Hematopoietic multipotent progenitor cell treated with erythropoietin and hydrocortisone succinate and interleukin-3 and kit ligand, for 6 days (in vitro differentiated cells): ENCODE measurements at places on chromosomes 2 and 18.

DNA sequence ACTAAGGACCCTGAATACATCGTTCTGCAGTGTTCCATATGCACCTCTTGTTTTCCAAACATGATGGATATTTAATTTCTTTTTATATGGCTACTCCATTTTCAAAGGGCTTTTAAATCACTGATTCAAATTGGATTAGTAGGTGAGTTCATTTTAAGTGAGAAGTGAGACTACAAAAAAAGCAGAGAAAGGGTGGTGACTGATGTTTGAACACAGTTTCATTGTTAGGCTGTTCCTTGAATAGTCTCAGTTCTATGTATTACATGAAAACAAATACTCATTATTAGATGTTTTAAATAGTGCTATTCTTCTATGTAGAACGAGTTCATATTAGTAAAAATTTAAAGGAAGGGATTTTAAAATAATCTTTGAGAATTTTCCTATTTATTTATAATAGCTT lies 72.7 kb upstream of the STON1 start:
- no peak for DNase-seq

DNA sequence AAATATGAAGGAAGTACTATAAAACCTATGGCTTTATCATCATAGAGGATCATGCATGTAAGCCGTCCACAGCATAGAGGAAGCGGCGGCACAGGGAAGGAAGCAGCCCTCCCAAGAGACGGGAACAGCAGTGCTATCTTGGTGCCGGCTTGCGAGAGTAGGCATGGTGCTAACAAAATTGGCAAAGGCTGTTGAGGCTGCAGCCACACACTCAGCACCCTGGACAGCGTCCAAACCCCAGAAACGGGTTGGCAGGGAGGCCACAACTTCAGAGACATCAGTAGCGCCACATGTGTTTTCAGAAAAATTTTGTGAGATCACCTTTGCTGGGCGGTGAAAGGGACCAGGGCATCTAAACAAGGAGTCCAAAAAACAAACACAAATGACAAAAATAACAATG lies 37.7 kb downstream of the NETO1 start:
- DNase-seq: peak; percentile 40

- DNase-seq: no peak
Measured at GRCh38 chr18:79864006-79864725, 66.4 kb downstream of the KCNG2 start.

GRCh38 chr2:171412571-171413175 lies 21.1 kb downstream of the METTL8 start:
- no peak for DNase-seq

DNA sequence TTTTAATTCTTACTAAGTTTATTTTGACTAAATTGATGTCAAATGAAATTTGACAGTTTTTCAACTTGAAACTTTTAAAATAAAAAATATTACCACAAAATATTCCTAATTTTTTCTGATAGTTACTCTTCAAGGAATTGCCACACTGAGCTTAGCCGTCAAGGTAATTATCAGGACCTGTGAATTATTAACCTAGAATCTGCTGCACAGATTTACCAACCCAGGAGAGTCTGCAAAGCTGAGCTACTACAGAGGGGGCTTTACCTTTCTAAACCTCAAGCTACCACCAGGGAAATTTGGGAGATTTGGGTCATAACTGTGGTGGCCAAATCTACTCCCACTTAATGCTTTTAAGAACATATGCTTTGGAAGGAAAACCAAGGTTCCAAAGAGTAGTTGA lies 324.6 kb downstream of the CCDC178 start:
- DNase-seq: no peak

- peak; percentile 43 for DNase-seq
Measured at GRCh38 chr2:174682007-174682577, 82.2 kb downstream of the CHRNA1 start.

GRCh38 chr2:222960126-222960525 lies 91.9 kb upstream of the KCNE4 start:
- no peak for DNase-seq

DNA sequence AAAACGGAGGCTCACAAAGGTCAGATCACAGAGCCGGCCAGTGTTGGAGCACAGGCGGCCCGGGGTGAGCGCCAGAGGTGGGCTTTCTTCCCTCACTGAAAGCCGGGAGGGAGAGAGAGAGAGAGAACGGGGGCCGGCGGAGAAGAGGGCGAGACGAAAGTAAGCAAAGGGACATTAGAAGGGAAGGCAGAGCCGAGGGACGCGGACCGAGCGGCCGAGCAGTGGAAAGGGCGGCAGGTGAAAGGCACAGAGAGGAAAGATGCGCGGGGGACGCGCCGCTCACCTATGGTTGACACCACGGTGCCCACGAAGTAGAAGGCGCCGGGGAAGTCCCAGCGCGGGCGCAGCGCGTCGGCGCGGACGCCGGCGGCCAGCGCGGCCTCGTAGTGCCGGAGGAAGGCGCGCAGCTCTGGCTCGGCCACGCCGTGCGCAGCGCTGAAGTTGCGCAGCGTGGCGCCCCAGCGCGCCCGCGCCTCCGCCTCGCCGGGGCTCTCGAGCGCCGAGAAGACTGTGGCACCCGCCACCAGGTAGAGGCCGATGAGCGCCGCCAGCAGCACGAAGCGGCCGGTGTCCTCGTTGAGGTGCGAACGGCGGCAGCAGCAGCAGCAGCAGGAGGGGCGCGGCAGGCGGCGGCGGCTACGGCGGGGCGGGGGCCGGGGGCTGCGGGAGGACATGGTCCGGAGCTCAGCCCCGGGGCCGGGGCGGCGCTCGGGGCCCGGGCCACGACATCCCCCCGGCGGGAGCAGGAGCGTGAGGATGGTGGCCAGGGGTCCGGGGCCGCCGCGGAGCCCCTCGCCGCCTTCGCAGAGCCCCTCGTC lies 166.9 kb downstream of the MSH2 start:
- DNase-seq: no peak

DNA sequence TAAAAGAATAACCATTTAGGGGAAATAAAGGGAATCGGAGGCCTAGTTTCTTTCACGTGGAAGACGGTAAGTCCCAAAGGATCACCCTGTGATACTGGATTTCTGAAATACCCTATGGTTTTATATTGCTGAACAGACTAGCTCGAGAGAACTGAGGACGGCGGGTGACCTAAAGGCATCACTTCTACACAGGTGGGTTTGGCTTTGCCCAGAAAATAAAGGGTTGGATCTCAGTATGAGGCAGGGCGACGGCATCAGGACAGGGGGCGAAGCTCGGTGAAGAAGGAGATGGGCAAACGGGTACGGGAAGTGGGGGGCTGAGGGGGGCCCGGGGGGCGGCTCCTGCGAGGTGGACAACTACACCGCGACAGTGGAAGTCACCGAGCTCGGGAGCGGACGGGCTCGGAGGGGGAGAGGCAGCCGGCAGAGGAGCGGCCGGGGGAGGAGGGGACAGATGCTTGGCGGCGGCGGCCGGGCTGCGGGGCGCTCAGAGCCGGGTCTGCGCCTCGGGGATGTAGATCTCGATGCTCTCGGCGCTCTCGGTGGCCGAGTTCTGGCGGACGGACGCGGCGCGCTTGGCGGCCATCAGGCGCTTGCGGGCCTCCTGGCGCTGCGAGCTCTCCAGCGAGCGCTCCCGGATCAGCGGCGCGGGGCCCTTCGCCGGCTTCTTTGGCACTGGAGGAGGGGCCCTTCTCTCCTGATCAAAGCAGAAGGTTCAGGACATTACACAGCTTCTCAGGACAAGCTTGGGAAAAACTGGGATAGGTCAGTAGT lies 48.9 kb downstream of the TGIF1 start:
- peak; percentile 50 for DNase-seq

DNA sequence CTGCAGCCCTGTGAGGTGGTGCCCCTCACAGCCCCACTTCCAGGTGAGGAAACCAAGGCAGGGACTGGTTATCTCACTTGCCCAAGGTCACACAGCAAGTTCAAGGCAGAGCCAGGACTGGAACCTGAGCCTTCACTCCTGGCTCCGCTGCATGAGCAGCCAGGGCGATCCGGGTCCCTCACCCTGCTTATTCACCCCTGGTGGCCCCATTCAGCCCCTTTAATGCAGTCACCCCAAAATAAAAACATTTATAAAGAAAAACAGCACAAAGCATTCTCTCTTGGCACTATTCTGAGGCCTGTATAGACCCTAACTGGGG lies 57.3 kb downstream of the POLR1A start:
- DNase-seq: no peak

- DNase-seq: no peak
Measured at GRCh38 chr2:119423811-119424210, 7.8 kb upstream of the TMEM37 start.

- DNase-seq: no peak
Measured at GRCh38 chr18:8224576-8224975, 384.7 kb upstream of the RAB12 start.

DNA sequence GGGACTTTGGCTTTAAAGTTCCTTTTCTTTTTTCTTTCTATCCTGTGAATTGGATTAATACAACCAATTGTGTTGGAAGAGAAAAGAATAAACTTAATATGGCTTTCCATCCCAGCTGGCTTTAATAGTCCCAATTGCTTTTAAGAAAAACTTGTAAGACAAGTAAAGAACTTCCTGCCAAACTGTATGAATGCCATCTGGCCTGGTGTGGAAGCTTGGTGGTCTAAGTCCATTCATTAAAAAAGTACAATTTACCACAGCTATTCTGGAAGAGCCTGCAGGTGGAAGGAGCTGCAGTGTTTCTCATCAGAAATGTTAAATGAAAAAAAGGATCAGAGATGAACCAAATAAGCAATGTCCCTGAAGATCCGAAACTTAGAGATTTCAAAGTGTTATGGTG lies 103.9 kb downstream of the KLHL14 start:
- no peak for DNase-seq
